ENCODE measurements at places on chromosomes 13 and 19.
A peak's percentile ranks its signal among the peaks of the same experiment; 100 is the strongest.

- H3K27ac ChIP-seq: no peak overlapping the region
- H3K4me3 ChIP-seq: no peak overlapping the region
- DNase-seq: no peak
- H3K36me3 ChIP-seq: no peaks in the 10 kb centered on the region
- H3K27me3 ChIP-seq: no peaks in the 10 kb centered on the region
Observed at GRCh38 chr19:13573056-13573667, 66.9 kb upstream of the CACNA1A start.

DNA sequence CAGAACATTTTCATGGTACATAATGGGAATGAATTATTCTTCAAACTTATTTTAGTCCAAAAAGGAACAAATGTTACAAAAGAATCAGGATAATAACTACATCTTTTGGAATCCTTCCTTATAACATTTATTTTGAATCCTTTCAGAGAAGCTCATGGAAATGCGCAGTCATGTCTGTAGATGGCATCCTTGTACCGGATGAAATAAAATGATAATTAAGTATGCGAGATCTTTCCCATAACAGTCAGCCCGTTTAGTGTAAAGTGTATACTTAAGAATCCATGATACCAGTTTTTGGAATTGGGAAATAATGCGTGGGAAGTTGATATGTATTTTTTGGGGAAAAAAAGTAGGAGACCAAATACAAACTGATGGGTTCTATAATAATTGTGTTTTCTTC lies 418.8 kb downstream of the GPC5 start:
- H3K36me3 ChIP-seq: no peaks in the 10 kb centered on the region
- H3K27ac ChIP-seq: no peak overlapping the region
- H3K4me3 ChIP-seq: no peak overlapping the region
- no peak for DNase-seq
- H3K4me1 ChIP-seq: no peaks in the 10 kb centered on the region

DNA sequence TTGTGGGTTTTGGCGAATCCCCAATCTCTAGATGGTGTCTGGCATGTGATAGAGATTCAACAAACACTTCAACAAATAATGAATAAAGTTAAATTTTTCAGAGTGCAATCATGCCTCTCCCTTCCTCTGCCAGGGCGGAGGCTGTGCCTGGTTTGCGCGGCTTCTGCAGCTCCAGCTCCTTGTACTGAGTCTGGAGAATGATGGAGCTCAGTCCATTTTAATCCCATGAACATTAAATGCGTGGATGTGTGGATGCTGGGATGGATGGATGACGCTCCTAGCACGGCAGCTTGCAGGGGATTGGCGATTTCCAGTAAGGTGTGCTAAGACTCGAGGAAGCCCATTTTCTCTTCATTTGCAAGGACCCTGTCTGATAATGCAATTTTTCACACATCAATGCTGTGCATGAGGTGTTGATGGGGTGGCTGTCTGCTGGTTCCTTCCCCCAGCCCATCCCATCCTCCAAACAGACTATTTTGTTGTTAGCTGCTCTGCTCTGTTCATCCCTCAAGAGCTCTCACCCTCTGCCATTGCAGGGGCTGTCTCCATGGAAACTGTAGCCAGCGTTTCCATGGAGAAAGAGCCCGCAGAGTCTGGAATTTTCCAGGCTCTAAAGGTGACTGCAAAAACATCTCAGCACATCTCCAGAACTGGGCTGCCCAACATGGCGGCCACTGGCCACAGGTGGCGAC lies 92.6 kb upstream of the PEG3 start:
- no peaks in the 10 kb centered on the region for H3K4me1 ChIP-seq
- H3K27ac ChIP-seq: no peak overlapping the region
- H3K36me3 ChIP-seq: no peaks in the 10 kb centered on the region
- no peaks in the 10 kb centered on the region for H3K27me3 ChIP-seq
- no peak overlapping the region for H3K4me3 ChIP-seq

DNA sequence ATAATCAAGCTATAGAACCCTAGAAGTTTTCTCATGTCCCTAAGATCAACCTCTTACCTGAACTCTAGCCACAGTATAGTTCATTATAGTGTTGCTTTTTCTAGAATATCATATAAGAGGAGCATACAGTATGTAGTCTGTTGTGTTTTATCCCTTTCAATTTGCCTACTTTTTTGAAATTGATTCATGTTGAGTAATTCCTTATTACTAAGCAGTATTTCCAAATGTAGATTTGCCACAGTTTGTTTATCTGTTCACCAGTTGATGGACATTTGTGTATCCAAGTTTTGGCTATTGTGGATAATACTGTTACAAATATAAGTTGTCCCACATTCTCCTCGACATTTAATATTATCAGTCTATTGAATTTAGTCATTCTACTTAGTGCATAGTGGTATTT lies 138.0 kb downstream of the LMO7 start:
- H3K36me3 ChIP-seq: no peaks in the 10 kb centered on the region
- no peak overlapping the region for H3K4me3 ChIP-seq
- H3K4me1 ChIP-seq: peaks cover 20% of the 10 kb centered on the region
- no peaks in the 10 kb centered on the region for H3K27me3 ChIP-seq
- no peak overlapping the region for H3K27ac ChIP-seq
- no peak for DNase-seq

- DNase-seq: no peak
- H3K4me1 ChIP-seq: peaks cover 13% of the 10 kb centered on the region
- peak overlapping the region; percentile 46 for H3K4me3 ChIP-seq
- H3K27me3 ChIP-seq: peaks cover 7% of the 10 kb centered on the region
- H3K36me3 ChIP-seq: no peaks in the 10 kb centered on the region
- H3K27ac ChIP-seq: no peak overlapping the region
Observed at GRCh38 chr19:47430041-47430802, 10.9 kb upstream of the MEIS3 start.

DNA sequence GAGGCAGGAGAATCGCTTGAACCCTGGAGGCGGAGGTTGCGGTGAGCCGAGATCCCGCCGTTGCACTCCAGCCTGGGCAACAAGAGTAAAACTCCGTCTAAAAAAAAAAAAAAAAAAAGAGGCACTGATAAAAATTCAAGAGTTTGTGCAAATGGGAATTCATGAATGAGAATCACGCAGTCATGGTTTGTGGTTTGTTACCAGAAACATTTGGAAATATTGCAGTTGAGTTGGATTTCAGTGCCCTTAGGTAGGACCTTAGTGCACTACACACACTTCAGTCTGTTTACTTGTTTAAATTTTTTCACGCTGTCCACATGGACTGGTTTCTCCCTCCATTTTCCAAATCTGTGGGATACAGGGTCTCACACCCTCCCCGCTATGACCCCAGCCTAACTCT lies 28.4 kb downstream of the ZNF844 start:
- H3K27me3 ChIP-seq: no peaks in the 10 kb centered on the region
- no peak overlapping the region for H3K27ac ChIP-seq
- no peak for DNase-seq
- H3K4me3 ChIP-seq: peak overlapping the region; percentile 73

- no peaks in the 10 kb centered on the region for H3K4me1 ChIP-seq
- H3K36me3 ChIP-seq: no peaks in the 10 kb centered on the region
- no peak for DNase-seq
- H3K4me3 ChIP-seq: peak overlapping the region; percentile 36
Observed at GRCh38 chr13:60267498-60268202, 103.9 kb upstream of the DIAPH3 start.

DNA sequence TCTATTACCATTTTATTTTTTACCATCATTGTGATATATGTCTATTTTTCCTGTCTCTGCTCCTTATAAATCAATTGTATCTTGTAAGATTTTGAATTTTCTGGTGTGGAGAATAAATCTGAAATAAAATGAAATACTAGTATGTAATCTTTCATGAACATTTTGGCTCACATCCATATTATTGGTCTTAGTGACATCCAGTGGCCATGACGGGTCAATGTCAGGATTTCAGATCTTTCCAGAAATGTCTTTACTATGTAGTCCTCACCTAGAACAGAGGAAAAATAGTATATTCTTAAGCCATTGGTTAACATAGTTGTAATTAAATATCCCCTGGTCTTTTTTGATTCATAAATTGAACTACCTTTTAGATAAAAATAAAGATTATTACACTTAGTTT lies 109.8 kb upstream of the GPC6 start:
- H3K36me3 ChIP-seq: no peaks in the 10 kb centered on the region
- no peaks in the 10 kb centered on the region for H3K27me3 ChIP-seq
- no peak overlapping the region for H3K27ac ChIP-seq
- H3K4me3 ChIP-seq: no peak overlapping the region

DNA sequence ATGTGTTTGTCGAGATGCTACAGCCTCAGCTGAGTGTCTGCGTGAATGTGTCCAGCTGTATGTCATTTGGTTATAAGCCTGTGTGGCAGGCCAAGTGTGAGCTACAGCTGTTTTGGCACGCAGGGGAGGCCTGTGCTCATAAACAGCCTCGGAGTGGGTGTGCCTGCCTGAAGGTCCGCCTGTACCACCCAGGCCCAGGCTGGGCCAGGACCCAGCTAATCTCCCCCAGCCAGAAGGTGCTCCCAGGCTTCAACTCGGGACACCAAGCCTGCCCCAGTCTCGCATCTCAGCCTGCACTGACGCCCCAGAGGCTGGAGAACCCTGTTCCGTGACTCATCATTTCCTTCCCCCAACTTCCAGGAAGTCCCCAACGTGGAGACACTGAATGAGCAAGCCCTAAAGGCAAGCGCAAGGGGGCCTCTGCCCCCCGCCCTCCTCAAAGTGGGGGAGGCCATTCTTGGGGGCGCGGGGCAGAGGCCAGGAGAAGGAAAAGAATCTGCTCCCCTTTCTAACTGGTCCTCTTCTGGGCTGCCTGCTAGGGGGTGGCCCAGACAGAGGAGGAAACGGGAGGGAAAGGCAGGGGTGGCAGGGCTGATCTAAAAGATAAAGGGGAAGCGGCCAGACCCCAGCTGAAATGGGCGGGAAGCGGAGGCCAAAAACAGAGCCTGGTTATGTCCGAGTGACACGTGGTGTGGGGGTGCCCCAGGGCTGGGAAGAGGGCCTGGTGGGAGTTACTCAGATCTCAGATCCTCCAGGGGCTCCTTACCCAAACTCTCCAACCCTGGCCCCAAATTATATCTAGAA lies 2.0 kb downstream of the SLC1A5 start:
- H3K4me3 ChIP-seq: peak overlapping the region; percentile 92
- H3K27ac ChIP-seq: peak overlapping the region; percentile 95
- peaks cover 22% of the 10 kb centered on the region for H3K4me1 ChIP-seq
- peaks cover 43% of the 10 kb centered on the region for H3K36me3 ChIP-seq

- DNase-seq: no peak
- H3K27me3 ChIP-seq: no peaks in the 10 kb centered on the region
- H3K4me1 ChIP-seq: peaks cover 4% of the 10 kb centered on the region
- H3K27ac ChIP-seq: no peak overlapping the region
- no peak overlapping the region for H3K4me3 ChIP-seq
- H3K36me3 ChIP-seq: no peaks in the 10 kb centered on the region
Observed at GRCh38 chr13:108268466-108269112, 929 bp upstream of the TNFSF13B start.

DNA sequence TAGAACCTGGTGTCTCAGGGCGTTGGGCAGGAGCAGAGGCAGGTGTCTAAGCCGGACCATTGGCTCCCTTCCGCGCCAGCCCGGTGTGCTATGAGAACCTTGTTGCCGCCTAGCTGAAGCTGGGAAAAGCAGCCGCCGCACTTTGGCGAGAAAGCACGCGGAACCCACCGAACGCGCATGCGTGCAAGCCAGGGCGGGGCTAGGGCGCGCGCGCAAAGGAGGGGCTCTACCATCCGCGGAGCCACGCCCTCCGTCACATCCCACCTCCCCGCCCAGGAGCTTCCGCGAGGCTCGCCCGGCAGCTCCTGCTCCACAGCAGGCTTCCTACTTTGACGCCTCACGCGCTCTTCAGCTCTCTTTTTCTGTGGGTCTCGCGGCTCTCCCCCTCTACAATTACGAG lies 51.3 kb downstream of the WDR87 start:
- no peak overlapping the region for H3K27ac ChIP-seq
- H3K4me1 ChIP-seq: no peaks in the 10 kb centered on the region
- H3K36me3 ChIP-seq: no peaks in the 10 kb centered on the region

DNA sequence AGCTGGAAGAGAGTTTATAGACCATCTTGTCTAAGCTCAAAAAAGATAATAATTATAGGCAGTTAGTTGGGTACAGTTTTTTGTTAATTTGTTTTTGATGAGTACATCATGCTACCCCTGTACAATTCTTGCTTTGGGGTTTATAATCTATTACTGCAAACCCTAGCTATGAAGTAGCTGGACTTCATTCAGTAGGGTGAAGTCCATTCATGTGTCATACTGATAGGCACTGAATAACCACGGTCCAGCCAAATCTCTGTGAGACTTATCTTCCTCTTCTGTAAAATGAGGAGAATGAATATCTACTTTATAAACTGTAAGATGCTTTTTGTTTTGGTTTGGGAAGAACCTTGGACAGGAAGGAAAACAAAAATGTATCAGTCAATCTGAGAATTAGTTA lies 19.5 kb downstream of the SLC46A3 start:
- H3K27ac ChIP-seq: no peak overlapping the region
- no peaks in the 10 kb centered on the region for H3K4me1 ChIP-seq
- no peak for DNase-seq
- H3K4me3 ChIP-seq: no peak overlapping the region

- H3K27me3 ChIP-seq: no peaks in the 10 kb centered on the region
- no peaks in the 10 kb centered on the region for H3K4me1 ChIP-seq
- no peak for DNase-seq
- H3K4me3 ChIP-seq: no peak overlapping the region
- H3K36me3 ChIP-seq: no peaks in the 10 kb centered on the region
- no peak overlapping the region for H3K27ac ChIP-seq
Observed at GRCh38 chr13:92313382-92313781, 913.2 kb upstream of the GPC6 start.

GRCh38 chr13:41577436-41577835 lies 120.1 kb downstream of the RGCC start:
- peaks cover 8% of the 10 kb centered on the region for H3K36me3 ChIP-seq
- H3K27me3 ChIP-seq: no peaks in the 10 kb centered on the region
- no peak overlapping the region for H3K4me3 ChIP-seq

- peaks cover 20% of the 10 kb centered on the region for H3K27me3 ChIP-seq
- H3K4me1 ChIP-seq: peaks cover 22% of the 10 kb centered on the region
- H3K4me3 ChIP-seq: no peak overlapping the region
- no peak overlapping the region for H3K27ac ChIP-seq
Observed at GRCh38 chr13:46385946-46386345, 1.1 kb downstream of the RUBCNL start.

GRCh38 chr19:46118136-46118535 lies 6.4 kb downstream of the IGFL3 start:
- peaks cover 6% of the 10 kb centered on the region for H3K36me3 ChIP-seq
- peaks cover 40% of the 10 kb centered on the region for H3K4me1 ChIP-seq
- no peak overlapping the region for H3K4me3 ChIP-seq
- no peak for DNase-seq
